ENCODE measurements at places on chromosomes 16 and 17.

DNA sequence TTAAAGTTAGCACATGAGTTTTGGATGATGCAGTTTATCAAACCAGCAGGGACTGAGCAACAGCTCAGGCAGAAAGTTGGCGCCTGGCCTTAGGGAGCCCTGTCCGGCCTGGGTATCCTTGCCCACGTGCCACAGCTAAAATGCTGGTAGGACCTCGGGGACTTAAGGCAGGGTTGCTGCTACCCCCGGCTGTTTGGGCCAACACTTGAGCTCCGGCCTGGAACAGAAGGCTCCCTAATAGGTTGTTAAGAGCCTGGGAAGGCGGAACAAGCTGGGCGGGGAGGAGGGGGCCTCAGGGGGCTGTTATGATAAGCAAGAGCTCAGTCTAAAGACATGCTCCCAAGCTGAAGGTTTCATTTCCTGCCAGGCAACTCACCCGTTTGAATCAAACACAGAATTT is 39.7 kb downstream of the CUEDC1 start:
- no peak for DNase-seq

GRCh38 chr17:17810084-17810894 is 26.5 kb downstream of the SREBF1 start:
- DNase-seq: no peak

DNA sequence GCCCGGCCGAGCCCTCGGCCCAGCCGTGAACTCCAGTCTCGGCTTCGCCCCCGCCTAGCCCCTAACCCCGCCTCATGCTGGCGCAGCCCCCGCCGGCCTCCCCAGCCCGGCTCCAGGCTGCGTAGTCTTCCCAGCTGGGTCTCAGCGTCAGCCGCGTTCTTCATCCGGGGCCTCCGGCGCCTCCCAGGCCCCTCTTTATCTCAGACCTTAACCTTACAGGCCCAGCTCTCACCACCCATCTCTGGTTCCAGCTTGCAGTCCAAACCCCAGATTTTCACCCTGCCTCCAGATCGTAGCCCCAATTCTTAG is at the start of gene PROCA1:
Gene PROCA1 (minus strand): TSS at position 166 of the 309 bp plus-strand sequence. CDS start 228 bp downstream, outside the sequence.
- no peak for DNase-seq

DNA sequence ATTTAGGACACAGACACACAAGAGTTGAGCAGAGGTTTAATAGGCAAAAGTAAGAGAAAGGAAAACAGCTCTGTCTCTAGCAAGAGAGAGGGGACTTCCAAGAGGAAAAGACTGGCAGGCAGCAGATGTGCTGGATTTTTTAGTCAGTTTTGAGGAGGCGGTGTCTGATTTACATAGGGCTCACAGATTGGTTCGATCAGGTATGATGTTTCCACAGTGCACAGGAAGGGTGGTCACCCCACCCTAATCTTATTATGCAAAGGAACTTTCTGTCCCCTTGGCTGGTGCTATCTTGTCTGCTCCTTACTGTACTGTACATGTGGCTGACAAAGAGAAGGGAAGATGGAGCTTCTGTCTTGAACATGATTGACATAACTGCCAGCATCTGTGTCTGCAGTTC is 25.3 kb downstream of the BFAR start:
- DNase-seq: no peak

DNA sequence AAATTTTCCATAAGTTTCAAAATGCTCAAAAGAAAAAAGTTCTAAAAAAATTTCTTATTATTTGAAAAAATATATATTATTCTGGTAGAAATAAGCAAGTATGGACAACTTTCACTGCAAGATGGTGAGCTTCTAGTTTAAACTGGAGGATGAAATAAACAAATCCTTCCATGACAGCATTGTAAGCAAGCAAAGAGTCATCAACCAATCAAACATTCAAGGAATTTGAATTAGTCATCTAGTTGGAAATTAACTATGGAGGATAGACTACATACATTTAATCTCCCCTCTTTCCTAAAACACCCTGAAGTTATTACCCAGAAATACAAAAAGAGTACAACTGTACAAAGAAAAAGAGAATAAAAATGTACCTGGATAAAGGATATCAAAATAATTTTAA is 51.0 kb upstream of the IRX5 start:
- DNase-seq: no peak

DNA sequence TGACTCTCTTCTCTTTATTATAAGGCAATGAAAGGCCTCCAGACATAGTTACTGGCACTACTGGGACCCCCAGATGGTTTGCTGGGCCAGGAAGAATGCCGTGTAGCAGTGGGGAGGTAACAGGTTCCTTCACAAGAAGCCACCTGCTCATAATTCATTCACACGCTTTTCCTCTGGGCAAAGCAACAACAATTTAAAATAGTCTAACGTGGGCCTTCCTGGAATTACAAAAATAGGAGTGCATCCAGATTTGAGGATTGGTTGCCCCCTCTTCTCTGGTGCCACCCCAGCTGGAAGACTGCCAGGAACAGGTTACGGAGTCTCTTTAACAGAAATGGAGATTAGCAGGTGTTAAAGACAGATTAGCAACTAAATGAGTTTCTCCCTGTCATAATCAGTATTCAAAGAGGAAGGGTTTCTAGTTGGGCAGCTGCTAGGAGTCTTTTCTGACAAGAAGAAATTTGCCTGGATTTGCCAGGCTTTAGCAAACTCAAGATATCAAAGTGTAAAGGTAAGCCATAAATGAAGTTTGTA is 409.6 kb downstream of the NPIPA8 start:
- DNase-seq: no peak

GRCh38 chr16:46695937-46696336 is 6.5 kb downstream of the ORC6 start:
- no peak for DNase-seq

- DNase-seq: no peak
Observed at GRCh38 chr16:55643161-55643970, 12.4 kb upstream of the SLC6A2 start.

- DNase-seq: no peak
Observed at GRCh38 chr17:80765241-80765961, 220.8 kb downstream of the RPTOR start.
